ENCODE measurements at places on chromosomes 6 and 20.

DNA sequence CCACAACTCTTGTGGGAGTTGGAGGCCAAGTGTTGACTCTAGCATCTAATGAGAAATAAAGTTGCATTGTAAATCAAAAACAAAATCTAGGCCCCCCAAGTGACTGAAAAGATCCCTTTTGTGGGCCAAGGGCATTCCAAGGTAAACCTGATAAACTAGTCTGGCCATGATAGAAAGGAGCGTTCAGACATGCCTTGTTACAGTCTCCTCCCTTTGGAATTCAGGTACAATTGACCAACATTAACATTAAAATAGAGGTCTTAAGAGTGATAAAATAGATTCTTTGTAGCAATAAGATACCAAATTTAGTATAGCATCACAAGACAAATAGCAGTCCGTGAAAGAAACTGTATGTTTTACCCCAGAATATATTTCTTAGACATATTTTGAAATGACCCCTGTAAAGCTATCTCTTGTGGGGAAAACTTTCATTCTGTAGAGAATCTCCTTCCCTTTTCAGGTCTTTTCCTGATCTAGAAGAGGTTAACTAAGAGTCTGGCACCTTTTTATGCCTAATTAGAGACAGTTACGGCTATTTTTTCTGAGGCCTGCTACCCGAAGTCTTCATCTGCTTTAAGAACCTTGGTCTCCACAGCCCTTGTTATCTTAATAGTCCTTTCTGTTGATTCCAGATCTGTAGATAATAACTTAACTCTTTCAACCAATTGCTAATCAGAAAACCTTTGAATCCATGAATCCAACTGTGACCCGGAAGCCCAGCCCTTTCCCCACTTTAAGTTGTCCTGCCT lies 495.4 kb upstream of the MMS22L start:
- no peak for DNase-seq

- DNase-seq = no peak
These were observed 44.9 kb downstream of the TNFRSF21 start for GRCh38 chr6:47264775-47265184.

DNA sequence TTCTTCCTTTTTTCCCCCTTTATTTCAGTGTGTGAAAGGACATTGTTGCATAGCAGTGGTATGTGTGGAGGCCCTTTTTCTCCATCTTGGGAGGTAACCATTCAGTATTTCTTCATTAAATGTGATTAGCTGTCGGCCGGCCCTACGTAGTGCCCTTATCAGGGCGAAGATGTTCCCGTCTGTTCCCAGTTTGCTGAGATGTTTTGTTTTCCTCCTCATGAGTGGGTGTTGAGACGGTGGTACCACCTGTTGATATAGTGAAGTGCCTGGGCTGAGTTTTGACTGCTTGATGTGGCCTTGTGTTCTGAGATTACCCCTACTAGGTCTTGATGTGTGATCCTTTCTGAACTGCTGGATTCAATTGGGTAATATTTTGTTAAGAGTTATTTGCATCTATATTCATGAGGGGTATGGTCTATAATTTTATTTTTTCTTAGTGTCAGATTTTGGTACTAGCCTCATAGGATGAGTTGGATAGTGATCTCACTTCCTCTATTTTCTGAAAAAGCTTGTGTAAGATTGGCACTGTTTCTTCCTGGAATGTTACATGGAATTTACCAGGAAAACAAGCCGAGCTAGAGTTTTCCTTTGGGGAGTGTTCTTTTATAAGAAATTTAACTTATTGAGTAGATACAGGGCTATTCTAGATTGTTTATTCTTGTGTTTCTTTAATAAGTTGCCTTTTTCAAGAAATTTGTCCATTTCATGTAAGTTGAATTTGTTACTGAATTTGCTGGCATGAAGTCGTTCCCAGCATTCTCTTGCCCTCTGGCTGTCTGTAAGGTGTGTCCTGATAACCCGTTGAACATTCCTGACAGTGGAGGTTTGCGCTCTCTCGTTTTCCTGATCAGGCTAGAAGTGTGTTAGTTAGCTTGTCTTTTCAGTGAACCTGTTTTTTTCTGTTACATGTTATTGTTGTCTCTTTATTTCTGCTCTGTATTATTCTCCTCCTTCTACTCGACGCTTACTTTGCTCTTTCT lies 4.3 kb downstream of the MTG2 start:
- DNase-seq = no peak

DNA sequence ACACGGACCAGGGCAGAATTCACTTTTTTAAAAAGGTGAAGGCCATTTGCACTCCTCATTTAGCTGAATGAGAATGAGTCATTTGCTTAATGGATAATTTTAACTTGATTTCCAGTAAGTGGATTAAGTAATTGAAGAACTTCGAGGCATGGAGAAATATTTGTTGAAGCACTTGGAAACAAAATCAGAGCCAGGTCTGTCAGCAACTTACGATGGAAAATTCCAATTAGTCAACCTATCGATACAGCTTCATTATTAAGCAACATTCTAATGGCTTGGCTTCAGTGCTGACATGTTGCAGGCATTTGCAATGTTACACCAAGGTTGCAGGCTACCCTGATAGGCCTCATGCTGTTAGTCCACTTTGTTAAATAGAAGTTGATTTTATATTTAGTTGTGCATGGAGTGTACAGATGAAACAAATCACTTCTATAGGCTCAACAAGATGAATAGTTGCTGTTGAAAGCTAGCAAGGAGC lies 423.5 kb upstream of the SLC35B3 start:
- no peak for DNase-seq

Data from left cardiac atrium (tissue), 4 donors.